Small intestine (tissue), 16 donors: ENCODE measurements at places on chromosomes 6 and 20. TPM values are rescaled to one million over a fixed set of nuclear protein-coding genes. Genes with fewer than 3 reads are reported as not detected.
A peak's percentile ranks its signal among the peaks of the same experiment; 100 is the strongest.

- H3K27ac ChIP-seq = peak overlapping the region; percentile 54
- H3K27me3 ChIP-seq = no peaks in the 10 kb centered on the region
- peaks cover 12% of the 10 kb centered on the region for H3K4me1 ChIP-seq
- H3K4me3 ChIP-seq = peak overlapping the region; percentile 98
These were observed 1.0 kb downstream of the PCIF1 start for GRCh38 chr20:45935416-45936046.

DNA sequence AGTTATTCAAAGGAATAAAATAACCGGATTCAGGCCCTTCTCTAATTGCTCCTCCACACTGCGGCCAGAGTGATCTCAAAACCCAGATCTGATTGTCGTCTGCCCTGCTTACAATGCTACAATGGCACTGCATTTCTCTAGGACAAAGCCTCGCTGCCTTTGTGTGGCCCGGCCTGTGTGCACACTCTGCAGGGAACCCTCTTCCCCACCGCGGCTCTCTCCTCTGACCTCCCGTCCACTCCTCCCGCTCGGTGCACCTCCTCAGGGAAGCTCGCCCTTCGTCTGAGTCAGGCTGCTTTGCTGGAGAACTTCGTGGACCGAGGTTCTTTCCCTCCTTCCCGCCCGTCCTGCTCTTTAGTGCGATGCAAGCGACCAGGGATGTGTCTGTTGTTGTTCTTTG is 101.6 kb upstream of the SNX9 start:
- no peak overlapping the region for H3K27ac ChIP-seq
- no peaks in the 10 kb centered on the region for H3K27me3 ChIP-seq
- H3K4me3 ChIP-seq = no peak overlapping the region
- H3K4me1 ChIP-seq = no peaks in the 10 kb centered on the region
- no peak for DNase-seq
- H3K36me3 ChIP-seq = no peaks in the 10 kb centered on the region

GRCh38 chr6:91196729-91197128 is 609.9 kb upstream of the MAP3K7 start:
- DNase-seq = no peak
- no peaks in the 10 kb centered on the region for H3K36me3 ChIP-seq
- H3K27ac ChIP-seq = no peak overlapping the region
- H3K4me3 ChIP-seq = no peak overlapping the region
- no peaks in the 10 kb centered on the region for H3K27me3 ChIP-seq

- H3K4me1 ChIP-seq = no peaks in the 10 kb centered on the region
- no peak for DNase-seq
- no peaks in the 10 kb centered on the region for H3K27me3 ChIP-seq
- H3K4me3 ChIP-seq = no peak overlapping the region
- no peaks in the 10 kb centered on the region for H3K36me3 ChIP-seq
These were observed 249.3 kb downstream of the TBX18 start for GRCh38 chr6:84515067-84515466.

DNA sequence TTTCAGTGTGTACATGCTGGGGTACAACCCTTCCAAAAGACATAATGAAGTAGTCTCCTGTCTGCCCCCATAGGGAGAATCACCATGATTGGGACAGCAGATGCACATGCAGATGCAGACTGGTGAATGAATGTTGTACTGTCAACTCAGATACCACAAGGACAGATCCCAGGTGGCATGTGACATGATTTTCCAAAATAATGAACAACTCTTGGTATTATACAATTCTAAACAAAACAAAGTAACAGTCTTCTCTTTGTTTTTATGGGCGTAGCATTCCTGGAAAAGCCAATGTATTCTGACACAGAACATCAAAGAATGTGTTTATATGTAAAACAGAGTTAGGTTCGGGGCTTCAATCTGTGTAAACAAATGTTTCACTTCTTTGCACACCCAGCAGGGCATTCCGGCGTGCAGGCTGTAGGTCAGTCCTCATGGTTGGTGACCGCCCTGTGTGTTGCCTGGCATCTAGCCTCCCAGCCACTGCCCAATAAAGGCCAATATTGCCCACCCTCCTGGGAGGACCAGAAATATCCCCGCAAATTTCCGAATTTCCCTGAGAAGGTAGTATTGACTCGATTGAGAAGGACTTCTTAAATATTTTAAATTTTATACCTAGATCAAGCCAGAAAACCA is 127.7 kb downstream of the KLHL32 start:
- H3K4me3 ChIP-seq = no peak overlapping the region
- H3K27me3 ChIP-seq = no peaks in the 10 kb centered on the region
- no peaks in the 10 kb centered on the region for H3K4me1 ChIP-seq
- H3K36me3 ChIP-seq = no peaks in the 10 kb centered on the region
- DNase-seq = no peak
- no peak overlapping the region for H3K27ac ChIP-seq

The RNF217 gene
- polyA plus RNA-seq = 0.54 TPM

DNA sequence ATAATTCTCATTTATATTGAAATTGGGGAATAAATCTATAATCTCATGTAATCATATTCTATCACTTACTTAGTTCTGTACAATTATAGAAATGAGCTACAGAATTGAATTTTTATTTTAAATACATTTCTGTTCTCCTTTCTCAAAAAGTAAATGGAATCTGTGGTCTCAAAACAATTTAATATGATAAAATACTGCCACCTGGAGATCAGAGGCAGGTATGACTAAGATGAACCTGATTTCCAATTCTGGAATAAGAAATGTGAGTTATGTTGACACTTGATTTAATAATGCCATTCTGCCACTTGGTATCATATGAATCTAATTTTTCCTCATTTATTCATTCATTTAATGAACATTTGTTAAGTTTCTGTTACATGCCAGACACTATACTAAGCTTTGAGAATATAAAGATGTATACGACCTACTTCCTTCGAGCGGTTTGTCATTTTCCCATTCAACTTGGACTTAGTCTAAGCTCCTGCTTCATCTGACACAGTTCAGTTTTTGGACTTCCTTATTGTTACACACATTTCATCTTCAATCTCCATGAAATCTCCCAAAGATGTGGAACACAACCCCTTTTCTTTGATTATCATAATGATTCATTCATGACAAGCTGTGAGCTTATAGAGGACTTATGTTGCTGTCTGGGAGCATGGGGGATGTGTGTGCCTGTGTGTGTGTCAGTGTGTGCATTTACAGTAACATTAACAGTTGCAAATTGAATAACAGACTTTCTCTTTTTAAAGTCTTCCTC is 7.5 kb upstream of the CCDC28A start:
- DNase-seq = peak; percentile 45
- H3K27me3 ChIP-seq = no peaks in the 10 kb centered on the region
- H3K4me3 ChIP-seq = no peak overlapping the region
- H3K4me1 ChIP-seq = no peaks in the 10 kb centered on the region
- H3K27ac ChIP-seq = no peak overlapping the region

The C6orf163 gene
- polyA plus RNA-seq = 2.5 TPM

DNA sequence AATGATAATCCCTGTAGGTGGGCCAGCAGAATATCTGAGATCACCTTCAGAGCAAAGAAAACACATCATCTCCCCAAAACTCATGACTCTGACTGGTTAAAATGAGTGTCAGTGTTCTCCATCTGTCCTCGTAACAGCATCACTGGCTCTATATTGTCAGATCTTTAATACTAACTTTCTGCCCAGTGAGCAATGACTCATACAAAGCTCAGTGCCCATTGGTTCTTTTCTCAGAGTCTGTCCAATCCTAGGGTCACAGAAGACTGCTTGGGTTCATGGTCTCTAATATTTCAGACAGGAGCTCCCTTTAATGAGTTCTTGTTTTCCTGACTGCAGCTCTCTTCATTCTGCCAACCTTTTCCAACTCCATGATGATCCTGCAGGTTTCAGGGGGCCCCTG is 36.4 kb downstream of the HLA-DPB1 start:
- H3K36me3 ChIP-seq = no peaks in the 10 kb centered on the region
- peak; percentile 40 for DNase-seq
- H3K27ac ChIP-seq = no peak overlapping the region
- H3K4me1 ChIP-seq = no peaks in the 10 kb centered on the region

DNA sequence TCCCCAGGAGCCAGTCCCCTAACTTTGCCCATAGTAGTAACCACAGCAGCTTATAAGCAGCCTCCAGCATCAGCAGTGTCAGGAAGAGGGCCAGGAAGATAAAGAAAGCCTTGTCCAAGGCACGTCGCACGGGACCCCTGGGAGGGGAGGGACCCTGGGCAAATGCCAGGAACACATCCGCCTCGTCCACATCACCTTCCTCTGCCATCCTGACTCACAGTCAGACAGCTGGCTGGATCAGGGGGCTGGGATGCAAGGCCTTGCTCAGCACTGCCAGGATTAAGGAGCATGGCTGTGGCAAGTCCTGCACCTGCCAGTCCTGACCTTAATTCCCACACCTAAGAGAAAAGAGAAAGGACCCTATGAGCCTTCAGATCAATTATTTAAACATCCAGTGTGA is 11.5 kb upstream of the ZBTB22 start:
- H3K4me1 ChIP-seq = no peaks in the 10 kb centered on the region
- no peak for DNase-seq
- H3K27ac ChIP-seq = no peak overlapping the region
- H3K4me3 ChIP-seq = no peak overlapping the region
- H3K36me3 ChIP-seq = no peaks in the 10 kb centered on the region
- H3K27me3 ChIP-seq = no peaks in the 10 kb centered on the region

DNA sequence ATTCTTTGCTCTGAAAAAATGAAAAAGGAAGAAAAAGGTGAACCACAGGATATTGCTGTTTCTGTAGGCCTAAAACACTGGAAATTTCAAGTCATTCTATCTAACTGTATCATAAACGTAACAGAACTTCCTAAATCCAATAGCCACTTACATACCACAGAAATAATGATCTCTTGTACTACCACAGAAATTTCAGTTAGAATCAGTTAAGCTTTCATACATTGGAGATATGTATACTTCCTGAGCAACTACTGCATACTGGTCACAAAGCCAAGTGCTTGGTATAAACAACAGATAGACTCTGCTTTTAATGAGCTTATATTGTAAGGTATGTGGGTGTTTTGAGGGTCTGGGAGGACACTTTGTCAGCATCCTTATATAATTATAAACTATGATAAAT is 38.6 kb downstream of the VTA1 start:
- H3K4me1 ChIP-seq = no peaks in the 10 kb centered on the region
- H3K27ac ChIP-seq = no peak overlapping the region
- no peak overlapping the region for H3K4me3 ChIP-seq
- H3K36me3 ChIP-seq = peaks cover 7% of the 10 kb centered on the region
- no peaks in the 10 kb centered on the region for H3K27me3 ChIP-seq

- DNase-seq = no peak
- no peaks in the 10 kb centered on the region for H3K27me3 ChIP-seq
- no peak overlapping the region for H3K4me3 ChIP-seq
- no peaks in the 10 kb centered on the region for H3K36me3 ChIP-seq
These were observed 163.7 kb downstream of the MAFB start for GRCh38 chr20:40525351-40525750.

DNA sequence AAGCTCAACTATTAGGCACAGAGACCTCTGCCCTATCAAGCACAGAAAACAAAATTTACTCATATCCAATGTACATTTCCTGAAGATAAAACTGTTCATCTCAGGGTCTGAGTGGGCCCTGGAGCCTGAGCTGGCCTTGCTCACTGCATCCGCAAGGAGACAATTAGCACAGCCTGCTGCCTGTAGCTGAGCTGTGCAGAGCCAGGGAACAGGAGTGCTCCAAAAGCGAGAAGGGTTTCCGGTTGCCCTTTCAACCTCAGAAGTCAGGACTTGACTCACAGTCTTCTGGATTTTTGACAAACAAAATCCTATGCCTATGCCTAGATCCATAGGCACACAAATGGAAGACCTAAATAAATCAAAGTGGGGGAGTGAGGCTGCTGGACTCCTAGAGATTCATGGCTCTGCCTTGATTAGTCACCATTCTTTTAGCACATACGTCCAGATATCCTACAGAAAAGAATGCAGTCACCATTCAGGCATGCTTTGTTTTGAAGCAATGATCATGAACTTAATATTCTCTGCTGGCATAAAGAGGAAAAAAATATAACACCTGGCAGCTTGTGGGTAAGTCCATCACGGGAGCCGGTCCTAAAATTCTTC is 73.5 kb downstream of the BFSP1 start:
- H3K27ac ChIP-seq = no peak overlapping the region
- no peaks in the 10 kb centered on the region for H3K36me3 ChIP-seq
- no peak for DNase-seq
- no peaks in the 10 kb centered on the region for H3K4me1 ChIP-seq

DNA sequence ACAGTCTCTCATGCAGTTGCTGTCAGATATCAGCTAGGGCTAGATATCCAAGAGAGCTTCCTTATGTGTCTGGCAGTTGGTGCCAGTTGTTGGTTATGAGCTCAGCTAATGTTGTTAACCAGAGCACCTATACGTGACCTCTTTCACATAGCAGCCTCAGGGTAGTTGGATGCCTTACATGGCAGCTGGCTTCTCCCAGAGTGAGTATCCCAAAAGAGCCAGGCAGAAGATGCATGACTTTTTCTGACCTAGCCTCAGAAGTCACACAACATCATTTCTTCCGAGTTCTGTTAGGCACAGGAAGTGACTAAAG is 175.7 kb downstream of the VEGFA start:
- no peak overlapping the region for H3K27ac ChIP-seq
- H3K36me3 ChIP-seq = no peaks in the 10 kb centered on the region
- H3K4me1 ChIP-seq = peaks cover 1% of the 10 kb centered on the region
- DNase-seq = no peak
- no peak overlapping the region for H3K4me3 ChIP-seq

DNA sequence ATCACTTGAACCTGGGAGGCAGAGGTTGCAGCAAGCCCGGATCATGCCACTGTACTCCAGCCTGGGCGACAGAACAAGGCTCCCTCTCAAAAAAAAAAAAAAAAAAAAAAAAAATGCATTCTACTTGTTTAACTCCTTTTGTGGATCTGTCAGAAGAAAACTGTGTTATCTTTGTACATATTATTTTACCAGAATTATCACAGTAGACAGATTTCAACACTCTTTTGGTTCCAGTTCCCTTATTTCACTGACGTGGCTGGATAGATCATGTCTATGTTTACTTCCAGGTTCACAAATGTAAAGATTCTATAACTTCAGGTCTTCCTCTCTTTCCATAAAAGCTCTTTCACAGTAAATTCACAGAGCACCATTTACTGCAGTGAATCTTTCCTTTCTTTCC is 18.4 kb downstream of the NUDT3 start:
- H3K27me3 ChIP-seq = no peaks in the 10 kb centered on the region
- DNase-seq = no peak
- H3K4me3 ChIP-seq = no peak overlapping the region
- H3K27ac ChIP-seq = no peak overlapping the region
- peaks cover 7% of the 10 kb centered on the region for H3K36me3 ChIP-seq

GRCh38 chr6:48184648-48185047 is 73.7 kb upstream of the PTCHD4 start:
- DNase-seq = no peak
- H3K4me3 ChIP-seq = no peak overlapping the region
- H3K27me3 ChIP-seq = no peaks in the 10 kb centered on the region
- no peaks in the 10 kb centered on the region for H3K36me3 ChIP-seq

The PDYN gene
- not detected for polyA plus RNA-seq

The PPP2R5D gene
- polyA plus RNA-seq = 46.7 TPM
